ENCODE measurements at places on chromosomes 6 and 20.
A peak's percentile ranks its signal among the peaks of the same experiment; 100 is the strongest.

DNA sequence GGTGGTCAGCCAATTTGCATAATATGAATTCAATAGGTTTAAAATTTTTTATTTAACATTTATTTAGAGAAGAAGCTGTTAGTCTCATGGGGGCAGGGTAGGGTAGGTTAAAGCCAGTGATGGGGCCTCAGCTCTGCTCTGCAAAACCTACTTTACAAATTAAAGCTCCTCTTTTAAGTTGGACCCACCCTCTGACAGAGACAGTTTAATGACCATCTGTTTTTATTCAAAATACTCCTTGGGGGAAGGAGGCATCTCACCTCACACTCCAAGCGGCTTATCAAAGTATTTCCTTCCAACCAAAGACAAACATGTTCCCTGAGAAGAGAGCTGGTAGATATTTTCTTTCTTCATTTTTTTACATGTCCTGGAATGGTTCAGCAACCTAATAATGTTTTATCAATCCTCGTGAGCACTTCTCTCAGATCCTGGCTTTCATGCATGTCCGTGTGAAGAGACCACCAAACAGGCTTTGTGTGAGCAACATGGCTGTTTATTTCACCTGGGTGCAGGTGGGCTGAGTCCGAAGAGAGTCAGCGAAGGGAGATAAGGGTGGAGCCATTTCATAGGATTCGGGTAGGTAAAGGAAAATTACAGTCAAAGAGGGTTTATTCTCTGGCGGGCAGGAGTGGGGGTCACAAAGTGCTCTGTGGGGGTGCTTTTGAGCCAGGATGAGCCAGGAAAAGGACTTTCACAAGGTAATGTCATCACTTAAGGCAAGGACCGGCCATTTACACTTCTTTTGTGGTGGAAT is 184.7 kb downstream of the GJA1 start:
- no peak for DNase-seq

DNA sequence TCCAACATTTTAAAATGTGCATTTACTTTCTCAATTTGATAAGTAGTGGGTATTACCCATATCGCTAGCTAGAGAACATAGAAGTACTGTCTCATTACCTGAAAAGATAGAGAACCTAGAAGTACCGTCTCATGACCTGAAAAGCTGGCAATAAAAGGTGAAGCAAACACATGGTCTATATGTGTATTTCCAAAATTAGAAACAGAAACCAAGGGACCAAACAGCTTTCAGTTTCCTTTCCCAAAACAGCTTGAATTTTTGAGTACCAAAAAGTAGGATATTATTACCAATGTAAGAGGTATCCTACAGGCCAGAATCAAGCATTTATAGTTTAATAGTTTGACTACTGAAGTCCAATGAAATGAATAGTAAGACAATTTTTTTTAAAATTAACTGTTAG is 77.2 kb downstream of the KIF13A start:
- no peak for DNase-seq

GRCh38 chr6:16367571-16367970 is 129.2 kb downstream of the GMPR start:
- no peak for DNase-seq

DNA sequence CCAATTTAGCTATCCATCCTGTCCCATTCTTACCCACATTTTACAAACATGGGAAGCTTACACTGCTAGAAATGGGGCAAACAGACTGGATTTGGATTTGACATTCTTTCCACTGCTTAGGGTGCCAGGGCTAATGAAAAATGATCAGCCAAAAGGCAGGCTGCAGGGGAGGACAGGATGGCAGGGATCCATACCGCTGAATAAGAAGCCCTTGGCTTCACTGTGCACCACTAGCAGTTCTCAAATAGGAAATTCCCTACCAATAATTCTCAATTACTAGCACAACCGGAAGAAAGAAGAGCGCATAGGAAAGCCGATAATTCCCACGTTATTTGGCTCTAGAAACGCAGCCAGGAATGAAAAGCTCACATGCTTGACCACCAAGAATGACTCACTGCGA is 73.1 kb downstream of the NDUFAF5 start:
- DNase-seq, result no peak

DNA sequence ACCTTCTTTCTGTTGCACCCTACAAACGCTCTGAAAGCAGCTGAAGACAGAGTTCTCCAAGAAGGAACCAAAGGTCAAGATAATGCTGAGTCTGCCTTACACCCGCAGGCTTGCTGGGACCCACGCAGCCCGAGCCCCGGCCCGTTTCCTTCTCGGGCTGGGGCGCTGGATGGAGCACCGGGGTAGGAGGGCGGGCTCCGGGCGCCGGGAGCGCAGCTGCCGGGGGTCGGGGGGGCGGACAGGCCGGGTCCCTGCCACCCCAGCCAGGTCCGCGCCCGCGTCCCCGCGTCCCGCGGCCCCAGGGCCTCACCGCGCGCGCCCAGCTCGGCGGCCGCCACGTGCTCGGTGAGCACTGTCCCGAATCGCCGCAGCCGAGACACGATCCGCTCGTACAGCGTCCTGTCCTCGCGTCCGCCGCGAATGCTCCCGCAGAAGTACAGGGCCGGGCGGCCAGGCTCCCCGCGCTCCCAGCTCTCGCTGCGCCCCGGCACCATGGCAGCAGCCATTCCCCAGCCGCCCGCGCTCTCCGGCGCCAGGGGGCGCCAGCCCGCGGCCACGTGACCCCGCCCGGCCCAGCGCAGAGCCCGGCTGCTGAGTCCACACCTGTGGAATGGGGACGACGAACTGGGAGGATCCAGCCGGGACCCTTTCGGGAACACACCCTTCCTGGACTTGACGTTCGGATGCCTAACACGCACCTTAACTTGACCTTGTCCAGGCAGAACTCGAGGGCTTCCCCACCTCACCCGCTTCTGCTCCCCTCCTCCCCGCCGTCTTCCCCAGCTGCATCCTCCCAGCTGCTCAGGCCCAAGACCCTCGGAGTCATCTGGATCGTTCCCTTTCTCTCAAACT is at the start of gene DNPH1:
Gene DNPH1, minus strand, starts transcription at position 531 of the 852 bp plus-strand sequence. Its CDS starts 25 bp downstream, at position 506.
- peak; percentile 76 for DNase-seq

DNA sequence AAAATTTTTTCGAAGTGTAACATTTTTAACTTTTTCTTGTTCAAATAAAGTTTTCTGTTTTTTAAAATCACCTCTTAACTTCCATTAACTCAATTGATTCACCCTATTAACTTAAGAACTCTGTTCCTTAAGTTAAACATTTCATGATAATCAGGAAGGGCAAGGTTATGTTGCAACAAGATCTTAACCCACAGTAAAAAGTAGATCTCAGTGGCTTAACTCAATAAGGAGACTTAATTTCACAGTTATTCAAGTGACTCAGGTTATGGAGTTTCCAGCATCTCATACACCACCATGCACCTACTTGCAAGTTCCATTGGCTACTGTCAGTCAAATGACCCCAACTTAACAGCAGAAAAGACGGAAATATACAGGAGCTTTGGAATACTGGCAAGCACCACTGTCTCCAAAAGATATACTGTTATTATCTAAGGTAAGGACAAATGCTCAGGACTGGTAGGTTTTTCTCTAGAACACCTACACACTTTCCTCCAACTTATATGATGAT is 11.2 kb downstream of the HLA-DQB1 start:
- DNase-seq, result no peak

GRCh38 chr6:8080362-8081151 is 16.4 kb upstream of the BLOC1S5 start:
- DNase-seq, result no peak

- DNase-seq, result no peak
These were observed 125.0 kb upstream of the MLIP start for GRCh38 chr6:53986165-53986720.

DNA sequence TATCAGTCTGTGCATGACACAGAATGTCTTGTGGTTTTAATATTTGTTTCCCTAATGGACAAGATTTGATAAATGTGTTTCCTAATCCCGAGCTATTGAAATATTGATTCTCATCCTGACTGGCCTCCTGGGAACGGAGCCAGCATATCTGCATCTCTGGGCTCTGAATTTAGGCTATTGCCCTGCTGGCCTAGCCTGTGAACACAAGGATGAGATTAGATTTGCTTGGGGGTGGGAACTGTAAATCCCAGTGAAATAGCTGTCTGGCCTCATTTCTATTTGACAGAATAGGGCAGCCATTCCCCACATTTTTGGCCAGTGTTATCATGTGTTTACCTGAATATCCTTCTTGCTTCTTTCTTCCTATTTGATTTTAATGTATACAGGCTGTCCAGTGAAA is 198.4 kb upstream of the SOX4 start:
- DNase-seq, result no peak

- DNase-seq, result no peak
These were observed at the start of gene PPP1R18 for GRCh38 chr6:30686009-30686907. Gene PPP1R18 (minus strand): TSS chr6:30686645. CDS start chr6:30686018, 627 bp downstream.

DNA sequence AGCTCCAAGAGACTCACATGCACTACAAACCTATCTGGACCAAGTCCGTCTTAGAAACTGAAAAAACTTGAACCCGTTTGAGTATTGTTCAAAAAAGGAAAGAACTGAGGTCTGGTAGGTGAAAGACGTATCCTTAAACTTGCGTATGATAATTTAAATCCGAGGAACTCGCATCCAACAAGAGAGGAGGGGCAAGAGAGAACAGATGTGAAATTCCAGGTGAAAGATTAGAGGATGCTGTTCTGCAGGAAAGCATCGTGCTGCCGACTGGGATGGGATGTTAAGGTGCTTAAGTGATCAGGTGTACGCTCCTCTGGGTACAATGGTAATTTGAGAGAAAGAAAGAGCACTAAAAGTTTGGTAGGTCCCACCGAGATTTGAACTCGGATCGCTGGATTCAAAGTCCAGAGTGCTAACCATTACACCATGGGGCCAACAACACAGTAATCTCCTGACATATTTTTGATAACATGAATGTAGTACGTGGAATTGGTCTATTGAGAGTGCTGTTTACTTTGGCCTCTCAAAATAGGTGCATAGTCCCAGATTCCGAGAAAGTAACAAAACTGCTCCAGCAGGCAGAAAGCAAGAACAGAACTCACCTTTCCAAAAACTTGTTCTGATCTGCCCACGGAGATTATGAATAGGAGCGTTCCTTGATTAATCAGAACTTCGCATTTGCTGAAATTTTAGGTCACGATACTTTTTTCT is 53.5 kb upstream of the BTN3A2 start:
- DNase-seq, result peak; percentile 88

DNA sequence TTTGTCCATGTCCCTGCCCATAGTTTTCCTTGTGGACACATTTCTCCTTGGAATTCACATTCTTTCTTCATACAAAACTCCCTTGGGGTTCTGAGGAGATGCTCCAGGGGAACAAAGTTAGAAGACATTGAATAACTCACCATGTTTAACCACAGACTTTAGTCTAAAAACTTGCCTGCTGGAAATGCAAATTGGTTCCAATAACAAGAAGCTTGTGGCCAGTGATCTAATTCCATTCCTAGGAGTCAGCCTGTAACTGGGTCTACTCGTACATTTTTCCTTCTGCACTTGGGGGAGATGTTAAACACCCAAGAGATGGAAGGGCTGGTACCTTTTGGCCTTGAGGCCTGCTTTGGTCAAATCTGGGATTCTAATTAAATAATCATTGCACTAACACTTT is 60.2 kb downstream of the SCML4 start:
- no peak for DNase-seq

- no peak for DNase-seq
These were observed 141.0 kb upstream of the COL21A1 start for GRCh38 chr6:56388415-56388755.

DNA sequence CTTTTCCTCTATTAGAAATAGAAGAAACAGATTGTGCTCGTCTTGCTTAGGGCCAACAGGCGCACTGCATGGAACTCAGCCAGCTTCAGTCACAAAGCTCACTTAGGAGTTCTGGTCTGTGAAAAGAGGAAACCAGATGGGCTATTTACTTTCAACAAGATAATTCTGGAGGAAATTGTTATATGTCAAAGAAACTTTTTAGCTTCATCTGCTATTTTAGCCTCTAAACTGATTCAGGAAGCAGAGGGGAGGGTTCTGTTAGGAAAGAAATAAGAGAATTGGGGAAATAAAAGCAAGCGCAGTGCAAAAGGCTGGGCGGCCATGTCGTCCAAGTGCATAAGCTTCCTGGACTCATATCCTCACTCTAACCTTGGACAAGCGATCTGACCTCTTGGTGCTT is 21.3 kb downstream of the PRKN start:
- DNase-seq, result no peak

GRCh38 chr6:142542704-142543233 is 241.0 kb downstream of the ADGRG6 start:
- no peak for DNase-seq

DNA sequence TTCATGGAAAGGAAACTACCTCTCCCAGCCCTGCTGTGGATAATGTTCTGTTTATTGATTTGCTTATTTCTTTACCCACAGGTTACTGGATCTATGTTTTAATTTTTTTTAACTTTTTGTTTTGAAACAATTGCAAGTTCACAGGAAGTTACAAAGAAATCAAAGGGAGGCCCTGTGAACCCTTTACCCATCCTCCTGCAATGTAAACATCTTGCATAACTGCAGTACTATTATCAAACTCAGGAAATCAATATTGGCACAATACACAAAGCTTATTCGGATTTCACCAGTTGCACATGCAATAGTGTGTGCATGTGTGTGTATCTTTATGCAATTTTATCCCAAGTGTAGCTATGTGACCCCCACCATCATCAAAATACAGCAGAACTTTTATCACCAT is 398.0 kb downstream of the BTBD3 start:
- no peak for DNase-seq

DNA sequence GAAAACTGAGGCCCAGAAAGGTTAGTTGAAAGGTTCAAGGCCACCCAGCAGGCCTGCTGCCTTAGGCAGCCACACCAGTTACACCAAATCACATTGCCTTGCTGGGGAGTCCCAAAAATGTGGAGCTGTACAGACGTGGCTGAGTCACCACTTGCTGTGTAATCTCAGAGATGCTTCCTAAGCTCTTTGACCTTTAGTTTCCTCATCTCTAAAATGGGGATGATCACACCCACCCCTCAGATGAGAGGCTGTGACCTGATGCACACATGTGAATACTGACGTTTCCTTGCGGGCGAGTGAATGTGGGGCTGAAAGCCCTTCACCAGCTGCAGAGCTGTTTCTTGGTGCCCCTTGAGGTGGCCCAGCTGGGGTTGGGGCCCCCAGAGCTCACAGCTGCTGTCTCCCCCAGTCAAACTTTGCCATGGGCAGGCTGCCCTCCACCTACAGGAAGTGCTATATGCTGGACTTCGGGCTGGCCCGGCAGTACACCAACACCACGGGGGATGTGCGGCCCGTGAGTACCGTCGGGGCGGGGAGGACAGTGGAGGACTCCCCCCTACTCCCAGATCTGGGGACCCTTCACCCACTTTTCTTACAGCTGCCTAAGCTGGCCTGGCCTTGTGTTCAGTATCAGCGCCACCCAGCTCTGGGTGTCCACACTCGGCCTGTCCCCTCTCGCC is 11.0 kb downstream of the TTBK1 start:
- DNase-seq, result no peak

Data from hematopoietic multipotent progenitor cell treated with erythropoietin and hydrocortisone succinate and interleukin-3 and kit ligand, for 17 days (in vitro differentiated cells).